ENCODE measurements at places on chromosomes 2 and 18.

DNA sequence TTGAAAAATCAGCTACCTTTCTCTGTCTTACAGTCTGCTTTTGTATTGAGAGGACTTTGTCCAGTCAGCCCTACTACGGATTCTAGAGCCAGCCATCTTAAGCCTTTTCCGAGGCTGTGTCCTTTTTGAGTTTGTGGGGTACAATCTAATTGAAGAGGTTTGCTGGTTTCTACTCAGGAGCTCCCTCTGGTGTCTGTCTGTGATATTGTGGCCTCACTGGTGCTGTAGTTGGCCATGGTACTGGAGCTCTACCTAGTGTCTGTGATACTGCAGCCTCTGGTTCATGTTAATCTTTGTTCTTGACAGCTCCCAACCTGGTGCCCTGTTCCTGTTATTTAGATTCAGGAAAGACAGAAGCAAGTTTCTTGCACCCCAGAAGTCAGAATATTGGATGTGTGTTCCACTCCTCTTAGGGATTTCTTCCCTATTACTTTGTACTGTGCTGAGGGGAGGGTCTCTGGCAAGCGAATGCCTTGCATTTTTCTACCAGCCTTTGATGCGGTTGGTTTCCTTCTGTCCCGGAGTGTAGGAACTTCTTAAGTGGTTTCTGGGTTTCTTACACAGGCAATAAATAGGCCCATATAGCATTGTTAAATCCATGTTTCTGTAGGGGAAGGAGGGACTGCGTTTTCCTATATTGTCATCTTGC, 78.5 kb downstream of the ACSL3 start:
- DNase-seq, result peak; percentile 27

DNA sequence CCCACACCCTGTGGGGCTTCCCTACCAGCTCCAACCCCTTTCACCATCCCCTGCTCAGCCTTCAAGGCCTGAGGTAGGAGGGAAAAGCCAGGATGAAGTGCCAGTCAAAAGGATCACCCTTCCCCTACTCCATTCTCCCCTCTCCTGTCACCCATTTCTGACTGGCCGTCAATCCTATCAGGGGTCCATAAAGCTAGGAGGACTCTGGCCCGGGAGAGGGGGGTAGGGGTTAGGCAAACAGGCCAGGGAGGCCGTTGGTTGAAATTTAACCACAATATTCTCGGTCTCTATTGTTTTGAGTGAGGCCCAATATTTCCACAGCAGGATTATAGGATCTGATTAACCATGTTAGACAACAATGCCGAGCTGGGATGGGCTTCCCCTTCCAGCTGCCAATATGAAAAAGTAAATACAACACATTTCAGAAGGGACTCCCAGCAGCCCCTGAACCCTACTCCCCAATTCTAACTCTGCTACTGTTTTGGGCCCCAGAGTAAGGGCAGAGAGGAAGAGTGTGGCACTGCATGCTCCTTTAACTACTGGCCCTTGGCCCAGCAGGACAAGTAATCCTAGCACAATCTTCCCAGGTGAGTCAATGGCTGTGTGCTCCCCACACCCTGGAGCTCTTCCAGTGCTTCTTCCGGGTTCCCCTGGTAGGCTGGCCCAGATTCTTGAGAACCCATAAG, 10.6 kb upstream of the IHH start:
- no peak for DNase-seq

DNA sequence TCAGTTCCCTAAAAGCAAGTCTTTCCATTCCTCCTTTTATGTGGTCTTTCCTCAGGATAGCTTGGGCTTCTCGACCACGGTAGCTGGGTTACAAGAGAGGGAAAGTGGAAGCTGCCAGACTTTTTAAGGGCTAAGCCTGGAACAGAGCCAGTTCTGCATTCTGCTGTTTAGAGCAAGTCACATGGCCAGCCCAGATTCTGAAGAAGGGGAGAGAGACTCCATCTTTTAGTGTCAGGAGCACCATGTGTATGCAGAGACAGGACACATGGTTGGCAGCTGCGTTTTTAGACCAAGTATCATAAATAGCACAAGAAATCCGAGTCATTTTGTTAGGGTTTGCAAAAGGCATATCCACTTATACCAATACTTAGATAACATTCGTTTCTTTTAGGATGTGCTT, 4.7 kb downstream of the HMSD start:
- DNase-seq, result no peak

DNA sequence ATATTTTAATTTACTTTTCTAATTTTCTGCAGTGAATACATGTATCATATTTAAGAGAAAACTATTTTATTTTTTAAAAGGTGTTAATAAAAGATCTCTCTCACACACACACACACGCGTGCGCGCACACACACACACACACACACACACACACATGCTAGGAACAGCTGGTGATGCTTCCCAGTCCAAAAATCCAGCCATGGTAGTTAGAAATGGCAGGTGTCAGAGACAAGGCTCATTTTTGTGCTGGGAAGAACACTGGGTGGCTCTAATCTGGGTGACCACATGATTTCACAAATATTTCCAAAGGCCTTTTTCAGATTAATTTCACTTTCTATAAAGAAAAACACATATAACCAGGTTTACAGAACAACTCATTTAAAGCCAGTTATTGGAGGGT, 104.5 kb upstream of the NCK2 start:
- no peak for DNase-seq

- peak; percentile 2 for DNase-seq
Observed at GRCh38 chr2:220499225-220499624, 871.8 kb downstream of the SLC4A3 start.

- no peak for DNase-seq
Observed at GRCh38 chr2:63192889-63193774, 142.5 kb downstream of the OTX1 start.

DNA sequence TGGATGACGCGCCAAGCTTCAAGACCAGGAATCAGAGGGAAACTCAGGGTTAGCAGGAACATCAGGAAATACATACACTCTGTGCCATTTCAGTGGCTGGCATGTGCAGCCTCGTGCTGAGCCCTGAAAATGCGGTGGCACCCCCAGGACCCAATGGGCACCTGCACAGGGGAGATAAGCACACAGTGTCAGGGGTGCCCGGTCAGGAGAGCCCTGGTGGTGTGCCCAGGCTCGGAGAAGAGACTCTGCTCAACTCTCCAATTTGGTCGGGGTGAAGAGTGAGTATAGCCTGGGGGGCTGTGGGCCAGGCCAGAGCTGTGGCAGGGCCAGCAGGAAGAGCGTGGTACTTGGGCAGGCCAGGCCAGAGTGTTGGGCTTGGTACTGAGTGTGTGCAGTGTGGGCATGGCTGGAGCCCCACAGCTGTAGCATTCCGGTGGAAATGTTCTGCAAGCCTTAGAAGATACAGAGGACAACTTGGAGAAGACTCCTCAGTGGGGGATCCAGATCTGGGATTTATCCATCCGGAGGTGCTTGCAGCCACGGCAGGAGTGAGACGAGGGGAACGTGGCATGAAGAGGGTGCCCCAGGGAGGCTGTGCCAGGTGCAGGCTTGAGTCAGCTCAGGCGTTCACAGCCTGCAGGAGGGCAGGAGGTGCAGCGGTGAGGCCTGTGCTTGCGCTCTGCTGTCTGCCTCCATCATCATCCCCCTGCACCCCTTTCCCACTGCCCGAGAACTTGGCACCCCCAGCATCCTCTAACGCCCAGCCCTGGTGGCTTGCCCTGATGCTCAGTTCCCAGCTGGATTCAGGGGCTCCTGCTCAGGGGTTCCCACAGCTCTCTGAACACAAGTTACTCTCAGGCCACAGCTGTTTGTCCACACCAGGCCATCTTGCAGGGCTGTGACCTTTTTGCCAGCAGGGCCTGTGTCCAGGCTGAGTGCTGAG, 451.7 kb upstream of the HS6ST1 start:
- DNase-seq, result no peak

DNA sequence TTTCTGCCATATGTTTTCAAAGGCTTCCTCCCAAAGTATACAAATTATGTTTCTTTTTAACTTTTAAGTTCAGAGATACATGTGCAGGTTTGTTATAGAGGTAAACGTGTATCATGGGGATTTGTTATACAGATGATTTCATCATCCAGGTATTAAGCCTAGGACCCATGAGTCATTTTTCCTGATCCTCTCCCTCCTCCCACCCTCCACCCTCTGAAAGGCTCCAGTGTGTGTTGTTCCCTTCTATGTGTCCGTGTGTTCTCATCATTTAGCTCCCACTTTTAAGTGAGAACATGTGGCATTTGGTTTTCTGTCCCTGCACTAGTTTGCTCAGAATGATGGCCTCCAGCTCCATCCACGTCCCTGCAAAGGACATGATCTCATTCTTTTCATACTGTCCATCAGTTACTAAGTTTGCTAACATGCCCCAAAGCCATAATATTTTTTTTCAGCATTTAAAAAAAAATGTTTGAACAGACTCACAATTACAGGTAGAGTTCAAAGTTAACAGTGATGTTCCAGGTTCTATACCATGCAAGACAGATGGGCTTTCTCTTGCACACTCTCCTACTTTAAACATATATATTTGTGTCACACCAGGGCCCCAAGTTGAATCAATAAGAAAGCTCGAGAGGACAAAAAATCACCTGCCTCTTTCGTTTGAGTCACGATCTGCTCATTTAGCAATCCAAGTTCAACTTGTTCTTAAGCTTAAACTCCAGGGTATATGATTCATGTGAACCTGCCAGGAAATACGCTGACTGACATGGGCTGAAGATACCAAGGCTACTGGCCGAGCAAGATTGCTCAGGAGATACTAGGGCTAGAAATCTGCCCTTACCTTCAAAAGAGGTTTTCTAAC, 77.6 kb downstream of the AP1S3 start:
- peak; percentile 27 for DNase-seq

- no peak for DNase-seq
Observed at GRCh38 chr2:149989447-149990063, 402.0 kb upstream of the MMADHC start.

DNA sequence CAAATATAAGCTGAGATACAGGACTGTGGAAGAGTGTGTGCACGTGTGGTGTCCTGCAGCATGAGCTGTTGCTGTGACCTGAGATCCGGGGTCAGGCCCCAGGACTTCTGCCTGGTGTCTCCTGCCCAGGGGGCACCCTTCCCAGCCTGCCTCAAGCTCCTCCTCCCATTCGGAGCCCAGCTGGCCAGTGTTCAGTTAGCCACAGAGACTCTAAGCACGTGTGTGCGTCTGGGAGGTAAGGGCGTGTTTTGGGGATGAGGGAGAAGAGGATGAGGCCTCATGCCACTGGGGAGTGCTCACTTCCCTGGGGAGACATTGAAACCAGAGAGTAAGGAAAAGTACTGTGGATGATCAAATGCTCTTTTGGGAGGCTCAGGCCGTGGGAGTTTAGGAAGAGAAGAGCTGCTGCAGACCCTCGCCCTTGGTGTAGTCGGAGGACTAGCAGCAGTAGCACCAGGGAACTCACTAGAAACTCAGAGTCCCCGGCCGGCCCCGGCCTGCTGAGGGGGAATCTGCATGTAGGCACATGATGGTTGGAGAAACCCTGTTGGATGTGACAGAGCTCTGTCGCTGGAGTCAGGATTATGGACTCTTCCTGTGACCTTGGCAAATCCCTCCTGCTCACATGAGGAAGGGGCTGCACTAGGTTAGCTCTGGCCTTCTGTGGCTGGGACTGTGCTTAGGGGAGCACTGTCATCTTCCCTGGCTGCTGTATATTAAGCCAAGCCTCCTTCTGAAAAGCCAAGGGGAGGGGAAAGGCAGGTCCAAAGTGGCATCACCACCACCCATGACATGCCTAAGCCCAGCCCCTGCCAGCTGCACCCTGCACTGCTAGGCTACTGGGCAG, 231.1 kb downstream of the DYSF start:
- DNase-seq, result no peak

- no peak for DNase-seq
Observed at GRCh38 chr2:11480859-11481258, 14.9 kb upstream of the E2F6 start.
